NCI-H748 treated with DMSO at 0.1 percent for 48 hours (cell line): ENCODE measurements at places on chromosomes 13 and 19.

GRCh38 chr19:34124828-34125227, 47.5 kb upstream of the LSM14A start:
- no peak for DNase-seq

- DNase-seq = no peak
These were observed 69.1 kb downstream of the SOX1 start for GRCh38 chr13:112136095-112136494.

- DNase-seq = no peak
These were observed 478 bp downstream of the CLC start for GRCh38 chr19:39737351-39737750.

- no peak for DNase-seq
These were observed 19.4 kb upstream of the ADGRE5 start for GRCh38 chr19:14361824-14362223.

- no peak for DNase-seq
These were observed 11.4 kb downstream of the BRME1 start for GRCh38 chr19:13894552-13894951.
